Coronary artery (tissue), 2 donors: ENCODE measurements at places on chromosomes 1 and 21.

- no peak for DNase-seq
Measured at GRCh38 chr1:218946147-218946546, 227.5 kb upstream of the LYPLAL1 start.

- no peak for DNase-seq
Measured at GRCh38 chr1:158124034-158124433, 56.7 kb upstream of the CD1D start.

GRCh38 chr1:42368096-42368795 is 12.3 kb upstream of the RIMKLA start:
- no peak for DNase-seq

- peak; percentile 29 for DNase-seq
Measured at GRCh38 chr1:54971317-54971791, 9.1 kb upstream of the TMEM61 start.

- no peak for DNase-seq
Measured at GRCh38 chr1:192488058-192488457, 87.5 kb upstream of the RGS1 start.

DNA sequence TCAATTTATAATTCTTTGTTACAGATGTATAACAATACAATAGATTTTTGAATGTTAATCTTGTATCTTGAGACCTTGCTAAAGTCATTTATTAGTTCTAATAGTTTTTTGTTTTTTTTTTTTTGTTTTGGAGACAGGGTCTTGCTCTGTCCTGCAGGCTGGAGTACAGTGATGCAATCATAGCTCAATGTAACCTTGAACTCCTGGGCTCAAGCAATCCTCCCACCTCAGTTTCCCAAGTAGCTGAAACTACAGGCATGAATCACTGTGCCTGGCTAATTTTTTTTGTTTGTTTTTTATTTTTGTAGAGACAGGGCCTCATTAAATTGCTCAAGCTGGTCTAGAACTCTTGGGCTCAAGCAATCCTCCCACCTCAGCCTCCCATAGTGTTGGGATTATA is 26.2 kb upstream of the DIPK1A start:
- DNase-seq = no peak

DNA sequence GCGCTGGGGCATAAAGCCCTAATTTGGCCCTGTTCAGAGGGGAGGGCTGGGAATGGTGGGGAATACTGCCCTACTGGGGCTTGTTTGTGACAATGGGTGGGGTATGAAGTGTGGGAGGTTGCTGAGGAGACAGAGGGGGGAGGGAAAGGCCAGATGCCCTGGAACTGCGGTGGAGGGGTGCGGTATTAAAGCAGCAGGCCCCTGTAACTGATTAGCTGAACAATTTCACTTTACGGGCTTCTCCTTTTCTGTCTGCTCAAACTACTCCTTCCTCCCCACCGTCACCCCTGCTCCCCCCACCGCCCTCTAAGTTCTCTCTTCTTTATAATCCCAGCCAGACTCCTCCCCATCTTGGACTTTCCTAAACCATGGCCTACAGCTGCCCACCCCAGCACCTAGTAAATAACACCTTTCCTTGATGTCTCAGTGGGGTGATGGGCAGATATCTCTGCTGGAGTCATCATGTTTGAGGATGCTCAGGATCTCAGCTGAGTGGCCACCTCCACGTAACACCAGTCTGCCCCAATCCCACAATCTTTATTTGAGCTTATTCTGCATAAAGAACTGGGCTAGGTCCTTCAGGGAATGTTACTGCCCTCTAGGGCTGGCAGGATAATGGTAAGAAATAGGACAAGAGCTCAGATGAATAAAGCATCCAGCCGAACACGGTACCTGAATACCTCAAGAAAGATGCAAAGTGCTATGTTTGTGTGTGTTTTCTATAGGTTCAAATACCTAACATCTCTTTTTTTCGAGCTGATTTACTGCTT is 33.5 kb downstream of the XCL1 start:
- DNase-seq = no peak

DNA sequence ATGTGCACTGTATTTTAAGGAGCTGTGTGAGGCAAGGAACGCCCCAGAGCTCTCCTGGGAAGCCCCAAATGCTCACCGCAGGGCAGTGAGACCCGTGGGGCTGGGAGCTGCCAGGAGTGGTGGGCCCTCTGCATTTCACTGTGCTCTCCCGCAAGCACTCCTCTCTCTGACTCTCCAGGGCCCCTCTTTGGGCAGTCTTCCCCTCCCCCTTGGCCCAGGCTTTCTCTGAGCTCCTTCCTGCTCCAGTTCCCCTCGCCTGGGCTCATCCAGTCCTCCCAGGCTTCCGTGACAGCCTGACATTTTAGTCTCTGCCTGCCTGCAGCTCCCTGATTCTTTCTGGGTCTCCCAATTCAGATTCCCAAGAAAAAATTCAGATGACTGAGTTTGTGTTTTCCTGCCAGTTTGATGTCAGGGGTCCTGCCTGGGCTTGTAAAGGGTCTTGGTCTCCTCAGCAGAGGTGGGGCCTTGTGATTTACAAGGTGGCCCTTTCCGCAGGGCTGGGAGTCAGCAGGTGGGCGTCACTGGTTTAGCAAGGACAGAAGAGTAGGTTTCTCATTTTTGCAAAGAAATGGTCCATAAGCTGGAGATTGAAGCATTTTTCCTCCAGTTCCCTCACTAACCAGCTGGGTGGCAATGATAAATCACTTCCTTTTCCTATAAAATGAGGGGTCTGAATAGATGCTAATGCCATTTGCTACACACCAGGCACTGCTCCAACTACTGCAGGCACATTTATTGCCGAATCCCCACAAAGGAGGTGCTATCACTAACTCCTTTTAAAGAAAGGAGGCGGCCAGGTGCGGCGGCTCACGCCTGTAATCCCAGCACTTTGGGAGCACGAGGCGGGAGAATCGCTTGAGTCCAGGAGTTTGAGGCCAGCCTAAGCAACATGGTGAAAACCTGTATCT is 1.9 kb upstream of the CA6 start:
- no peak for DNase-seq

- no peak for DNase-seq
Measured at GRCh38 chr1:18643154-18644012, 12.7 kb downstream of the PAX7 start.

GRCh38 chr1:147717051-147717705 is 43.2 kb downstream of the GJA5 start:
- DNase-seq = no peak

- no peak for DNase-seq
Measured at GRCh38 chr1:112704391-112704933, 2.5 kb downstream of the RHOC start.

DNA sequence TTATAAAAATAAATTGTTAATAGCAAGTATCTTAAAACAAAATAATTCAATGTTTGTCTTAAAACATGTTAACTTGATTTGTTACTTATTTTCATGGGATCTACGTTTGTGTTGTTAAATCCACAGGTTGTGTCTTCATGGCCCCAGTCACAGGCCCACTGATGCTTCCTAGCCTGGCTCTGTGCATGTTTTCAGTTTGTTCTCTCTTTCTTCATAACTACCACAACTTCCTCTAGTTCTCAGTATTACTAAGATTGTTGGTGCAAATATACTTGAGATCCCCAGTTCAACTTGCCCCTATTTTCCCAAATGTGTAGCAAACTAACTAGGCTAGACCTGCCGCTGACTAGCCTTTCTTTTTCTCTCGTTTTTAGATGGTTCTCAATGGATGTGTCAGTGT is 250.5 kb downstream of the NRIP1 start:
- DNase-seq = no peak

GRCh38 chr21:15309022-15309590 is 244.3 kb upstream of the NRIP1 start:
- DNase-seq = no peak

- DNase-seq = no peak
Measured at GRCh38 chr1:205939690-205940330, 3.4 kb downstream of the SLC26A9 start.

DNA sequence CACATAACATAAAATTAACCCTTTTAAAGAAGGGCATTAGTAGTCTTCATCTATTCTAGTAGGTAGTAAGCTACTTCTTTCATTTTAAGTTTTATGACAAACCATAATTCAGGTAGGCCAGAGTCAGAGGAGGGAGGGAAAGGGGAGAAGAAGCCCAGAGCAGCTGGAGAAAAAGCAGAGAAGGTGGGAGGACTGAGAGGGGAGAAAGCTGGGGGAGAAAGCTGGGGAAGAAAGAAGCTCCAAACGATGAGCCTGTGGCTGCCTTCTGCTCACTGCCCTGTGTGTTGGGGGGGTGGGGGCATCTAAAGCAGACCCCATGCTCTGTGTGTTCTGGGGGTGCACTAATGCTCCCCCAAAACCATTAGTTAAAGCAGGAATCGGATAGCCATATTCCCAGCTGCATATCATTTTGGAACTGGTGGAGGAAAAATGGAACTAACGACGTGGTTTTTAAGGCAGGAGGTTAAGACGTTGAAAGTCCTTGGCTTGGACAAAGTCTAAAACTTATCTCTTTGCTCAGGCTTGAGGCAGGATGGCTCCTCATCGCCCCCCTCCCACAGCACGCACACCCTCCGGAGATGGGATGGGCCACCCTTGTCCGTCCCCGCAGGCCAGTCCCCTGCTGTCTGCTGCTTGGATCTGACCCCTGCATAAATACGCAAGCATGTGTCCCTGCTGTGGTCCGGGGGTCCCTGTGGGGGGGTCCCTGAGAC is 184.2 kb downstream of the DYRK1A start:
- no peak for DNase-seq

- no peak for DNase-seq
Measured at GRCh38 chr1:66413136-66413837, 120.7 kb upstream of the SGIP1 start.

- DNase-seq = no peak
Measured at GRCh38 chr1:206455289-206455665, 15.0 kb upstream of the IKBKE start.

- no peak for DNase-seq
Measured at GRCh38 chr1:229943148-229943714, 123.8 kb upstream of the GALNT2 start.

- no peak for DNase-seq
Measured at GRCh38 chr1:181064011-181064623, 24.4 kb upstream of the IER5 start.

DNA sequence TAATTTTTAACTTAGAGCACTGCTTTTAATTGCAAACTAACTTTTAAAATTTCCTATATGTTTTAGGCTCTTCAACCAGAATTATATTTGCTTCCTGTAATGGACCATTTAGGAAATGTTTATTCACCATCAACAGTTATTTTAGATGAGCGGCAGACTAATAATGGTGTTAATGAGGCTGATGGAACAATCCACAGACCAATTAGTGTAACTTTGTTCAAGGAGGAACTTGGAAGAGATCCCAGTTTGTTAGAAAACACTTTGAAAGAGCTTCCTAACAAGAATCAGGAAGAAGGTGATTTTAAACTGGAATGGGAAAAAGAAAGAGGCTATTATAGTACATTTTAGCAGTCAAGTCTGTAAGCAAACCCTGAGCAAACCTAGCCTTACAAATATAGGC is 19.4 kb upstream of the GNG5 start:
- no peak for DNase-seq

- no peak for DNase-seq
Measured at GRCh38 chr1:230271300-230272035, 154.7 kb downstream of the PGBD5 start.

GRCh38 chr1:29482991-29483390 is 246.7 kb downstream of the PTPRU start:
- DNase-seq = peak; percentile 54

DNA sequence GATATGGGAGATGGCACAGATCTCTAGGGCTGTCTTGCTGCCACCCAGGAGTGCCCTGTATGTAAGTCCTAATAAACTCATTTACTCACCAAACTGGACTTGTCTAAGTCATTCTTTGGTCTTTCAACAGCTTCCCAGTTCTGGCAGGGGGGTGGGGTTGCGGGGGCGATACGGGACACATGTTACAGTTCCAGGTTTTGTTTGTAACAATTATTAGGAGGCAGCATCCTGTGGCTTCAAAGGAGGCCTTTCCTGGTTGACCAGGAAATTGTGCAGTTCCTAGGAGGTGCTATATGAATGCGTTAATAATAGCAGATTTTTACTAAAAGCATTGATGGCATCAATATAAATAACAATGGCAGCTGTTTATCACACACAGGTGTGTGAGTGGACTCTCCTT is 42.7 kb upstream of the TRIM45 start:
- no peak for DNase-seq

DNA sequence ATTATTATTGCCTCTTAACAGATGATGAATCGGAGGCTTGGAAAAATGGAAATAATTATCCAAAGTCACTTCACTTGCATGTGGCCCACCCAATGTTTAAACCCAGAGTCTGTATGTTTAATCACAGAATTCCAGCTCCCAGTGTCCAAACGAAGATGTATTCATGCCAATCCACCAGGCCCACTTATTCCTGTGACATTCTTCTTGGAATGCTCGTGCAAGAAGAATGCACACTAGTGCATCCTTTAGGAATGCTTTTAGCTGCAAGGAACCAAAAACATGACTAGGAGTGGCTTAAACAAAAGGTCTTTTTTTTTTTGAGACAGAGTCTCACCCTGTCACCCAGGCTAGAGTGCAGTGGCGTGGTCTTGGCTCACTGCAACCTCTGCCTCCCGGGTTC is 8.9 kb upstream of the OPRD1 start:
- DNase-seq = no peak

DNA sequence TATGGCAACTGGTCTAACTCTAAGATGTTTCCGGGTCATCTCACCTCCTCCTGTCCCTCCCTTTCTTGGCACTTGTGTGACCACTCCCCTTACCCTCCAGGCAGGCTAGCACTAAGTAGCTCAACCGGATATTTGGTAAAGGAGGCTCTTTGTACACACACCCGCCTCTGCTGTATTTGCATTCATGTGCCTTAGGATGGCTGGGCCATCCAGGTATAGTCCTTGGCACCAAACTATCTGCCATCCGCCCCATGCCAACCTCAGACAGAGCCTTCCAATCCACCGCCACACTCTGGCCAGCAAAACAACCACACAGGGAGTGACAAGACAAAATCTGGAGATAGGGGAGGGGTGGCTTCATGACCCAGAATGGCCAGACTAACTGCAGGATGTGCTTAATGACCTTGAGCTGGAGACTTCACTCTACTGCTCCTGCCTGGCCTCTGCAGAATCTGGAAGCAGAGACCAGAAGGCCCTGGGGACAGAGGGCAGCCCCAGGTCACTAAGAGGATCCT is 59.5 kb downstream of the CDK18 start:
- DNase-seq = no peak

GRCh38 chr21:36478207-36478701 is 1.7 kb downstream of the CLDN14 start:
- DNase-seq = no peak

DNA sequence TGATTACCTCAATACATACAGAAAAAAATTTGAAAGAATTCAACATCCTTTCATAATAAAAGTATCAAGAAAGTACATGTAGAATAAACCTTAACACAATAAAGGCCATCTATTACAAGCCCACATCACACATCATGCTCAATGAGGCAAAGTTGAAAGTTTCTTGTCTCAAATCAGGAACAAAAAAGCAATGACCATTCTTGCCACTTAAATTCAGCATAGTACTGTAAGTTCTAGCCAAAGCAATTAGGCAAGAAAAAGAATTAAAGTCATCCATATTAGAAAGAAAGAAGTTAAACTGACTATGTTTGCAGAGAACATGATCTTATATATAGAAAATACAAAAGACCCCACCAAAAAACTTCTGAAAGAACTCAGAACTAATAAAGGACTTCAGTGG is 44.5 kb downstream of the KCNT2 start:
- no peak for DNase-seq
